ENCODE measurements at places on chromosomes 4 and X. TPM values are rescaled to one million over a fixed set of nuclear protein-coding genes. Genes with fewer than 3 reads are reported as not detected.

ADH1A gene
- 1.8 TPM for total RNA-seq

PLXNA3 gene
- total RNA-seq, result 28.0 TPM

CENPVL2 gene
- total RNA-seq, result not detected

CACNA1F gene
- total RNA-seq, result under 0.01 TPM

AMTN gene
- total RNA-seq, result not detected

ATOH1 gene
- total RNA-seq, result not detected

PDE5A gene
- 24.0 TPM for total RNA-seq

PCDH7 gene
- total RNA-seq, result 26.0 TPM

N4BP2 gene
- total RNA-seq, result 5.9 TPM

MGARP gene
- not detected for total RNA-seq

SLC10A4 gene
- total RNA-seq, result not detected

PROM1 gene
- total RNA-seq, result not detected

GRCh38 chrX:154478728-154479622 lies at the start of gene LAGE3:
LAGE3 (minus strand) TSS chrX:154479281; CDS start chrX:154478915, 366 bp downstream.
- H3K27ac ChIP-seq, result peak within 1 kb of the TSS; percentile 74
- peaks cover 12% of the 10 kb centered on the region for H3K4me1 ChIP-seq
- peaks cover under 1% of the 10 kb centered on the region for H3K36me3 ChIP-seq
- H3K4me3 ChIP-seq, result peak within 1 kb of the TSS; percentile 41
- H3K27me3 ChIP-seq, result no peaks in the 10 kb centered on the region

- DNase-seq, result peak; percentile 47
- H3K36me3 ChIP-seq, result no peaks in the 10 kb centered on the region
- no peak overlapping the region for H3K4me3 ChIP-seq
- peak overlapping the region; percentile 60 for H3K27ac ChIP-seq
- peaks cover 13% of the 10 kb centered on the region for H3K4me1 ChIP-seq
- H3K27me3 ChIP-seq, result no peaks in the 10 kb centered on the region
Measured at GRCh38 chr4:89829470-89830138, 7.4 kb downstream of the SNCA start.

DNA sequence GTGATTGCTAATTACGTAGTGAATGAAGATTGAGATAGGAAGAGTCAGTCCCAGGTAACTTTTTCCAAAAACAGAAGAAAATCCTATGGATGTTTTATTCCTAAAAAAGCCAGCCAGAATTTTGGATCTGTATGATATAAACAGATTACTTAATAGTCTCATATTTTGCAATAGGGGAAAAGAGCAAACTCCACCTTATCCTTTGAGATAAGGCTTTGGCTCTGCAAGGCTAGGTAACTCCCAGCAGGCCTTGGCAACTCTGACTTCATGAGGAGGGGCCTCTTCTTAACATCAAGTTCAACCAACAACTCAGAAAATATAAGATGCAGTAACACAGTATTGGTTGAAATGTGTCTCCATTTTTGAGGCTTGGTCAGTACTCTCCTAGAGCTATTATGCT lies 98.7 kb upstream of the SLC4A4 start:
- no peak for DNase-seq
- no peaks in the 10 kb centered on the region for H3K36me3 ChIP-seq
- H3K27me3 ChIP-seq, result no peaks in the 10 kb centered on the region
- no peak overlapping the region for H3K27ac ChIP-seq

GRCh38 chr4:110046588-110047049 lies 133.9 kb downstream of the EGF start:
- H3K27me3 ChIP-seq, result no peaks in the 10 kb centered on the region
- no peak overlapping the region for H3K27ac ChIP-seq
- H3K36me3 ChIP-seq, result no peaks in the 10 kb centered on the region
- no peak overlapping the region for H3K4me3 ChIP-seq
- DNase-seq, result no peak
- no peaks in the 10 kb centered on the region for H3K4me1 ChIP-seq

DNA sequence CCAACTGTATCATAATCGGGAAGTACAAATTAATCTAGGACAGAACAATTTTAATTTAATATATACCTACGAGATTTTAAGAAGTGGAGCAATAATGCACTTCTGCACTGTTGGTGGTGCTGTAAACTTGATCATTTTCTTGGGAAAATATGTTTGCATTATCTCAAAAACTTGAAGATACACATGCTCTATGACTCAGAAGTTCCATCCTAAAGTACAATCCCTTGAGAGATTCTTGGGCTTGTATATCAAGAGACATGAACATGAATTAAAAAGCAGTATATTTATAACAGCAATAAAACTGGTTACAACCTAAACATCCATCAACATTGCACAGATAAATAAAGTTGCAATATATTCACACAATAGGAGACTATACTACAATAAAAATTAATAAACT lies 168.8 kb downstream of the CLCN4 start:
- no peaks in the 10 kb centered on the region for H3K36me3 ChIP-seq
- no peak overlapping the region for H3K4me3 ChIP-seq
- no peaks in the 10 kb centered on the region for H3K27me3 ChIP-seq

DNA sequence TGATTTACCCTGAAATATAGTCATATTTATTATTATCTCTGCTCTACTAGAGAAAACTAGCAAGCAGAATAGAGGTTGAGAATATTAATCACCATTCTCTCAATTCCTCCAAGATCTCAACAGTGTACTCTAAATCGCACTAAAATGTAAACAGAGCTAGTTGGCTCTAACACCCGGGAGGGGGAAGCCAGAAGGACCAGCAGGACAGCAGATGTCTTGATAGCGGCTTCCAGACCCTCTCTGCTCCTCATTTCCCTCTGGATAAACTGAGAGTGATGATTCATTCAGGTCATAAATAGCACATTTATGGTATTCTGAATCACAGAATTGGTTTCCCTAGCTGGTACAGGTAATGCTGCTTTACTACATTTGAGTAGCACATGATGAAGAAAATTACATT lies 82.5 kb downstream of the TBC1D9 start:
- DNase-seq, result no peak
- H3K36me3 ChIP-seq, result no peaks in the 10 kb centered on the region
- H3K4me1 ChIP-seq, result no peaks in the 10 kb centered on the region
- H3K27ac ChIP-seq, result no peak overlapping the region
- no peak overlapping the region for H3K4me3 ChIP-seq
- H3K27me3 ChIP-seq, result no peaks in the 10 kb centered on the region

DNA sequence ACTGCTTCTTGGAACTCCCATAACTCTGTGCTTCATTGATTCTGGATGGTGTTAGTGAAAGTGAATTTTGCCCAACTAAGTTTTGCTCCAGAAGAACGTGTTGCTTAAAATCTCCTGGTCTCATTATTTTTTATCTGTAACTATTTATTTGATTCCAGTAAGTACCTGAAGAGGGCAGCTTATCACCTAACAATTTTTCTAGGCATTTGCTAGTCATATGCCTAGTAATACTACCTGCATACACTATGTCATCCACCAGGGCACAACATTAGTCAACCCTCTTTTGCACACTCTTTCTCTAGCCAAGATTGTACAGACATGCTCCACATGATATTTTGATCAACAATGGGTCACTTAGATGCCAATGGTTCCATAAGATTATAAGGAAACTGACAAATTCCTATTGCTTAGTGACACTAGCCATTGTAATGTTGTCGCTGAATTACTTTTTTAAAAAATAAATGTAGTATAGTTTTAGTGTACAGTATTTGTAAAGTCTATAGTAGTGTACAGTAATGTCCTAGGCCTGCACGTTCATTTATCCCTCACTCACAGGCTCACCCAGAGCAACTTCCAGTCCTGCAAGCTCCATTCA lies 499.9 kb upstream of the AADAT start:
- H3K27me3 ChIP-seq, result no peaks in the 10 kb centered on the region
- H3K27ac ChIP-seq, result no peak overlapping the region
- H3K4me1 ChIP-seq, result no peaks in the 10 kb centered on the region

GRCh38 chr4:57550198-57550597 lies 440.0 kb upstream of the IGFBP7 start:
- no peaks in the 10 kb centered on the region for H3K27me3 ChIP-seq
- no peak overlapping the region for H3K4me3 ChIP-seq
- no peak overlapping the region for H3K27ac ChIP-seq
- no peaks in the 10 kb centered on the region for H3K36me3 ChIP-seq
- H3K4me1 ChIP-seq, result no peaks in the 10 kb centered on the region

DNA sequence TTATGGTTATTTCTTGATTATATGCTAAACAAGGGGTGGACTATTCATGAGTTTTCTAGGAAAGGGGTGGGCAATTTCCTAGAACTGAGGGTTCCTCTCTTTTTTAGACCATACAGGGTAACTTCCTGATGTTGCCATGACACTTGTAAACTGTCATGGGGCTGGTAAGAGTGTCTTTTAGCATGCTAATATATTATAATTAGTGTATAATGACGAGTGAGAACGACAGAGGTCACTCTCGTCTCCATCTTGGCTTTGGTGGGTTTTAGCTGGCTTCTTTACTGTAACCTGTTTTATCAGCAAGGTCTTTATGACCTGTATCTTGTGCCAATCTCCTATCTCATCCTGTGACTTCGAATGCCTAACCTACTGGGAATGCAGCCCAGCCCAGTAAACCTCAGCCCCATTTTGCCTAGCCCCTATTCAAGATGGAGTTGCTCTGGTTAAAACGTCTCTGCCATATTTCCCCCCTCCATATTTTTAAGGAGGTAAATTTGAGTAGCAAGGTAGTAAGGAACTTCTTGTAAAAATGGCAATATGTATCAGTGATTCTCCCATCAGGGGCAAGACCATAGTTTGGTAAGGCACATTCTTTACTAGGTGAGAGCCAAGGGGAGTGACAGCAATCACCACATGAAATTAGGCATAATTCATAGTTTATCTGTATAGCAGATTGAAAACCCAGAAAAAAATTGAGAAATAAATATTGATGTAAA lies 2.6 kb downstream of the CXCL2 start:
- H3K4me3 ChIP-seq, result no peak overlapping the region
- no peak overlapping the region for H3K27ac ChIP-seq
- no peak for DNase-seq
- no peaks in the 10 kb centered on the region for H3K27me3 ChIP-seq
- H3K4me1 ChIP-seq, result no peaks in the 10 kb centered on the region

GRCh38 chr4:139279760-139280620 lies at the start of gene MGARP:
MGARP (minus strand) TSS chr4:139280225; CDS start chr4:139280158, 67 bp downstream.
- DNase-seq, result no peak
- H3K4me1 ChIP-seq, result no peaks in the 10 kb centered on the region
- no peaks in the 10 kb centered on the region for H3K36me3 ChIP-seq
- peak within 1 kb of the TSS; percentile 37 for H3K4me3 ChIP-seq
- H3K27me3 ChIP-seq, result peaks cover 25% of the 10 kb centered on the region

GRCh38 chrX:151975228-151975593 lies 735 bp upstream of the GABRE start:
- peaks cover 8% of the 10 kb centered on the region for H3K4me1 ChIP-seq
- peak overlapping the region; percentile 79 for H3K27ac ChIP-seq
- DNase-seq, result no peak
- H3K36me3 ChIP-seq, result no peaks in the 10 kb centered on the region
- no peaks in the 10 kb centered on the region for H3K27me3 ChIP-seq

DNA sequence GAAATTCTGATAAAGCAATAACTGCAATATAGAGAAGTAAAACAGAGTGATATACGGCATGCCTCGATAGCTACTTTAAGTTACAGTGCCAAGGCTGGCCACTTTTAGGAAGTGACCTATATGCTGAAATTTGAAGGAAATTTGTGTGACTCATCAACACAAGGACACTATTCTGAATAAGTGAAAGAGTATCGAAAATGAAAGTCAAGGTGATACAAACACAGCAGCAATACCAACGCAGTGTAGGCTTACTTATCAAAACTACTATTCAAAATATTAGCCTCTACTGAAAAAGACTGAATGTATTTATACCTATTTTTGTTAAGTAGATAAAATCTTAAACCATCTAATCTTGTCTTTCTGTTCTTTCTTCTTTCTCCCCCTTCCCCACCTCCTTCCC lies 459.9 kb upstream of the GNPDA2 start:
- DNase-seq, result no peak
- H3K4me3 ChIP-seq, result no peak overlapping the region
- no peaks in the 10 kb centered on the region for H3K4me1 ChIP-seq
- no peaks in the 10 kb centered on the region for H3K36me3 ChIP-seq
- H3K27me3 ChIP-seq, result no peaks in the 10 kb centered on the region
- no peak overlapping the region for H3K27ac ChIP-seq

All from tibial nerve (tissue), 4 donors.